Neural progenitor cell (in vitro differentiated cells): ENCODE measurements at places on chromosomes 6 and 20. TPM values are rescaled to one million over a fixed set of nuclear protein-coding genes. Genes with fewer than 3 reads are reported as not detected.

GRCh38 chr20:50376179-50376887 is 133.8 kb upstream of the PTPN1 start:
- no peaks in the 10 kb centered on the region for H3K4me1 ChIP-seq
- no peak for DNase-seq
- no peaks in the 10 kb centered on the region for H3K36me3 ChIP-seq
- no peak overlapping the region for H3K4me3 ChIP-seq
- H3K27ac ChIP-seq, result no peak overlapping the region

DNA sequence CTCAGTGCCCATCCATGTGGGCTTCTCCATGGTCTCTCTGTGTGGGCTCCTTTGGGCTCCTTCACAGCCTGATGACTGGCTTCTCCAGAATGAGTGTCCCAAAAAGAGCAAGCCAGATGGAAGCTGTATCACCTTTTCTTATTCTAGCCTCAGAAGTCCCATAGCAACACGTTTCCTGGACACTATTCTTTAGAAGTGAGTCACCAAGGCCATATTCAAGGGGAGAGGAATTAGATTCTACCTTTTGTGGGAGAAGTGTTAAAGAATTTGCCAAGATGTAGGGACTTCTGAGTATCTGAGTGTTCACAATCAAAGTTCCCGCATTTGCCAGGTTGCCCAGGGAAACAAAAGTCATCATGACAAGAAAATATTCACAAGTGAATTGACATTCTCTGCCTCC is 20.7 kb upstream of the TBC1D22B start:
- DNase-seq, result no peak
- no peaks in the 10 kb centered on the region for H3K4me1 ChIP-seq
- H3K4me3 ChIP-seq, result no peak overlapping the region
- no peaks in the 10 kb centered on the region for H3K36me3 ChIP-seq

DNA sequence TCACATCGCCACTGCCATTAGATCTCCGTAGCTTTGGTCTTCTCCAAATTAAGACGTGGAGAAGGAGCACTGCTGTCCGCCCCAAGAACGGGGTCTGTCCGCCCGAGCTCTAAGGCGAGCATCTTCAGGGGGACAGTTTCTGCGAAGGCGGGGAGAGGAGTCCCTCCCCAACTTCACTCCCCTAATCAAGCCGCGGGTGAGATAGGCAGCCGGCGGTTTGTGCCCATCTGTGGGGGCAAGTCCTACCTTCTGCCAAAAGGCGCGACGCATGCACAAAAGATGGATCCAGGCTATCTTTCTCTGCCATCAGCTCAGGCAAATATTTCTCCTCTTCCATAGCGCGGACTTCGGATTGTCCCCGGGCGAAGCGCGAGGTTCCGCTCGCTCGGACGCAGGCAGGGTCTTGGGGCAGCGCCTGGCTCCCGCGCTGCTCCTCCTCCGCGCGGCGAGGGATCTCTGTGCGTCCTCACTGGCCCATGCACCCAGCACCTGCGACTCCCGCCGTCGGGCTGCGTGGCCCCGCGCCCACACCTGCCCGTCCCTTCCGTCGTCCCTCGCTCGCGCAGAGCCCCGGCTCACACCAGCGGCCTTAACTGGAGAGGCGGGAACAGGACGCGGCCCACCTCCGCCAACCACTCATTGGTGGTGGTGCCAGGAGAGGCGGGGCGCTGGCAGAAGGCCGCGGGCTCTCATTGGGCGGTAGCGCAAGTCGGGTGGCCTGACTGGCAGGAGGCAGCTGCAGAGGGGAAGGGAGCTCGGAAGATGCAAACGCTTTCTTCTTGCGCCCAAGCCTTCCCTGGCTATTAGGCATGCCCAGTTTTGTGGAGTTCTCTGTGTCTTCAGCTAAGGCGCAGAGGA is at the start of gene KHDRBS2:
Gene KHDRBS2 (minus strand): TSS at position 614 of the 858 bp plus-strand sequence.
- H3K27me3 ChIP-seq, result peaks cover 36% of the 10 kb centered on the region
- peak; percentile 97 for DNase-seq

DNA sequence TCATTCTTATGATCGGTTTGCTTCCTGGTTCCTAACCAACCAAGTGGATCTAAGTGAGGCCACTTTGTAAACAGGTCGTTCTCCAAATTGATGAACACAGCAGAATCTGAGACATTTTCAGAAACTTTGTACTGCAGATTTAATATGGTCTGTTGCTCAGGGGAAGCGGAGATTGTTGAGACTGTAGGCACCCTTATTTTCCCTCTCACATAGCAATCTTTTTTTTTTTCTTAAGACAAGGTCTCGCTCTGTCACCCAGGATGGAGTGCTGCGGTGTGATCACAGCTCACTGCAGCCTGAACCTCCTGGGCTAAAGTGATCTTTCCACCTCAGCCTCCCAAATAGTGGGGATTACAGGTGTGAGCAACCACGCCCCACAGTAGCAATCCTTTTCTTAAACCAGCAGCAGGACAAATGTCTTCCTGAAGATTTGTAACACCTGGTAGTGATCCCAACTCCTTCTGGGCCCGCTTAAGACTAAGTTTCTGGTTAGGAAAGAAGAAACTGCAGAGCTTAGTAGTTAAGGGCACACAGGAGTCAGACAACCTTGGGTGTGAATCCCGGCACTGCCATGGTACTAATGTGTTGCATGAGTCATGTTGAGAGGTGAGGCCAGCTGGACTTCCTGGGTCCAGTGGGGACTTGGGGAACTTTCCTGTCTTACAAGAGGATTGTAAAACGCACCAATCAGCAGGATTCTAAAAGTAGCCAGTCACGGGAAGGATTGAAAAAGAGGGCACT is 48.4 kb upstream of the EZR start:
- no peaks in the 10 kb centered on the region for H3K36me3 ChIP-seq
- peaks cover 7% of the 10 kb centered on the region for H3K27me3 ChIP-seq
- H3K4me1 ChIP-seq, result no peaks in the 10 kb centered on the region
- no peak overlapping the region for H3K27ac ChIP-seq

- peaks cover 6% of the 10 kb centered on the region for H3K36me3 ChIP-seq
- H3K4me1 ChIP-seq, result peaks cover 5% of the 10 kb centered on the region
- H3K27me3 ChIP-seq, result no peaks in the 10 kb centered on the region
- no peak overlapping the region for H3K4me3 ChIP-seq
Observed at GRCh38 chr6:15638373-15638772, 24.5 kb downstream of the DTNBP1 start.

- no peak for DNase-seq
- H3K27me3 ChIP-seq, result no peaks in the 10 kb centered on the region
- no peaks in the 10 kb centered on the region for H3K36me3 ChIP-seq
- H3K4me3 ChIP-seq, result no peak overlapping the region
- H3K27ac ChIP-seq, result no peak overlapping the region
- no peaks in the 10 kb centered on the region for H3K4me1 ChIP-seq
Observed at GRCh38 chr6:169577236-169577635, 124.6 kb downstream of the WDR27 start.

- no peak overlapping the region for H3K27ac ChIP-seq
- no peaks in the 10 kb centered on the region for H3K27me3 ChIP-seq
- DNase-seq, result no peak
- no peak overlapping the region for H3K4me3 ChIP-seq
- no peaks in the 10 kb centered on the region for H3K4me1 ChIP-seq
Observed at GRCh38 chr6:158174514-158174913, 6.4 kb downstream of the GTF2H5 start.

GRCh38 chr6:7812623-7813022 is 86.7 kb downstream of the BMP6 start:
- no peaks in the 10 kb centered on the region for H3K36me3 ChIP-seq
- H3K27me3 ChIP-seq, result no peaks in the 10 kb centered on the region
- no peak overlapping the region for H3K27ac ChIP-seq
- H3K4me1 ChIP-seq, result no peaks in the 10 kb centered on the region
- H3K4me3 ChIP-seq, result no peak overlapping the region

Gene FGD2
- 0.06 and 0.12 TPM in 2 replicates for total RNA-seq

Gene SLC17A4
- total RNA-seq, result not detected in 2 replicates

Gene CCN2
- 46.7 and 54.5 TPM in 2 replicates for total RNA-seq
